ENCODE measurements at places on chromosomes 2 and 18.

DNA sequence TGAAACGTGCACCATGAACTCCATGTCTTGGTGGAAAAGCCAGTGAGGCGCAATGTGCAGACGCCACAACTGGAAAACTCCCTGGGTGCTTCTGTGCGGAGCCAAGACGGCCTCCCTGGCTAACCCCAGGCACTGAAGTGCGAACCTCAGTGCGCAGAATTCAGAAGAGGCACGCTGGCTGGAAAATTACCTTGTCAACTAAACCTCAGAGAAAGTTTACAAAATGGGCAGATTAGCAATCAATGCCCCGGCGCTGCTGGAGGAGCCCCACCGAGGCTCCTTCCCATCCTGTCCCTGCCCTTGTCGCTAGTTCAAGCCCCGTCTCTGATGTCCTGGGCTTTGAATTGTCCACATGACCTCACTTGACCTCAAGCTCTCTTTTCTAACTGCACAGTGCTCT lies 22.2 kb downstream of the SNORC start:
- DNase-seq, result no peak

GRCh38 chr2:6967301-6967700 lies 50.1 kb downstream of the RNF144A start:
- no peak for DNase-seq

DNA sequence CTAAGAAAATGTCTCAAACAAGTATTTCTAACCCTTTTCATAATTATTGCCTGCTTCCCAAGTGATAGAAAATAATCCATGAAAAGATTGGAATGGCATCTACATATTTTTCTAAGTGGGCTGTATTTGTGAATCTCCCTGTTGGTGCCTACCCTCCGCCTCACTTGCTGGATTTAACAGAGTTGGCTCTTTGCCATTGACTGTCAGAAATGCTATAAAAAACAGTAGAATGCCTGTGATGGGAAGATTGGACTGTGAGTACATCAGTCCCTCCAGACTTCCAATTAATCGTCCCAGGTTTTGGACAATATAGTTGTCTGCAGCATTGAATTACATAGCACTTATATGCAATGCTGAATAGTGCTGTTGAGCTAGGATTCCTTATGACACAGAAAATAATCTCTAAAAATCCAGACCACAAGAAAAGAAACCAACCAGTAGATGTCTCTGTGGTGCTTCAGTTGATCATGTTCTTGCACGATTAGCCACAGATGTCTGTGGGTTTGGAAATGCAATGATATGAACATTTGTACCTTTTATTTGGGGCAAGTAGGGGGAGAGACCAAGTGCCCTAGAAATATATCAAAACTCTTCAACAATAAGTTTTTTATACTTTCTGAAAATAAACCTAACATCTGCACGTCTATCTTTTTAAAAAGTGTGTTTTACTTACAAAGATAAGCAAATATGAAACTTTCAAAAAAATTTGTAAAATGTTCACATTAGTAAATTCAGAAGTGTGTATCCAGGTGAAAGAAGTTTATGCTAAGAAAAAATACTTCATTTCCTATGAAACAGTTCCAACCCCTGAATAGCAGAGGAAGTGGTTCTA lies 88.5 kb downstream of the DYNAP start:
- DNase-seq, result no peak

- no peak for DNase-seq
Measured at GRCh38 chr2:179298666-179299065, 34.0 kb upstream of the SESTD1 start.

DNA sequence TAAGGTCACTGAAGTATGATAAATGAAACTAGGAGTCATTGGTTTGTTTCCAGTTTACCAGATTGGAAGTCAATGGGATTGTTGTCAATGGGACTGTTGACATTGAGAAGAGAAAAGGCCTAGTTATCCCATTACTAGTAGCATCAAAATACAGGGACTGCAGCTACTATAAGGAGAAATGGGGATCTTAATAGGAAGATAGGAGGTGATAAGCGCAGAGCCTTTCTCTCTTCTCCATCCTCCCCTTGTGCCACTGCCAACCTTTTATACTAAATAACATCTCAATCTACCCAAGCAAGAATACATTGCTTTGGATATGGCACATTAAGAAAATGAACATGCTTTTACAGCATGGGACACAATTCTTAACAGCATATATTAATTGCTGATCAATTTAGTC lies 10.5 kb upstream of the BBS5 start:
- DNase-seq, result no peak

DNA sequence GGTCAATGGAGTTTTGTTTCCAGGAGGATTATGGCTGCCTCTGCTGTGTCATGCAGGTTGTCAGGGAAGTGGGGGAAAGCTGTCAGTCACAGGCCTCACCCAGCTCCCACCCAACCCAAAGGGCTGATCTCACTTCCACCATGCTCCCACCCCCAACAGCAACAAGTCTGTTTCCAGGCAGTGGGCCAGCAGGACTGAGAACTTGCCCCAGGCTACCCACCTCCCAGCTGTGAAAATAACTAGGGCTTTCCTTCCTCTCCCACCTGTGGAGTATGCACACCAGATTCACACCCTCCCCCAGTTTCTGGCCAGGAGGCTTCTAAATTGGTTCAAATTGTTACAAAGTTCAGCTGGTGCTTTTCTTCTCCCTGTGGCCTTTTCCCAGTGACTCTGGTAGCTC lies 95.6 kb upstream of the ACVR1 start:
- no peak for DNase-seq

DNA sequence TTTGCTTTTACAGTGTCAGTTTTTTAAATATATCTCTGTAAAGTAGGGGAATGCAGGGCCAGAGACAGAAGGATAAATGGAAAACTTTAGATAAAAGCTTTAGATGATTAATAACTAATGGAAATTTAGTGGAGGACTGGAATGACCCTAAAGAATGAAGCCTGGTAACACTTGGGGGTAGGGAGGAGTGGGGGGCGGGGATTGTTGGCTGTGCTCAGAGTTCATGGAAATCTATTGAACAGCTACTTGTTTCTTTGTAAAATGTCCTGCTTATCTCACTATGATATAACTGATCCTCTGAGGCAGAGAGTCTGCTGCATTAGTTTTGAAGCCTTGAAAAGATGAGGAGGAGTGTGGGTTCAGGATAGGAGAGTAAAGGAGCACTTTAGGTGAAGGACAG lies 90.5 kb downstream of the TMEM185B start:
- DNase-seq, result no peak
